ENCODE measurements at places on chromosomes 1 and 21.

DNA sequence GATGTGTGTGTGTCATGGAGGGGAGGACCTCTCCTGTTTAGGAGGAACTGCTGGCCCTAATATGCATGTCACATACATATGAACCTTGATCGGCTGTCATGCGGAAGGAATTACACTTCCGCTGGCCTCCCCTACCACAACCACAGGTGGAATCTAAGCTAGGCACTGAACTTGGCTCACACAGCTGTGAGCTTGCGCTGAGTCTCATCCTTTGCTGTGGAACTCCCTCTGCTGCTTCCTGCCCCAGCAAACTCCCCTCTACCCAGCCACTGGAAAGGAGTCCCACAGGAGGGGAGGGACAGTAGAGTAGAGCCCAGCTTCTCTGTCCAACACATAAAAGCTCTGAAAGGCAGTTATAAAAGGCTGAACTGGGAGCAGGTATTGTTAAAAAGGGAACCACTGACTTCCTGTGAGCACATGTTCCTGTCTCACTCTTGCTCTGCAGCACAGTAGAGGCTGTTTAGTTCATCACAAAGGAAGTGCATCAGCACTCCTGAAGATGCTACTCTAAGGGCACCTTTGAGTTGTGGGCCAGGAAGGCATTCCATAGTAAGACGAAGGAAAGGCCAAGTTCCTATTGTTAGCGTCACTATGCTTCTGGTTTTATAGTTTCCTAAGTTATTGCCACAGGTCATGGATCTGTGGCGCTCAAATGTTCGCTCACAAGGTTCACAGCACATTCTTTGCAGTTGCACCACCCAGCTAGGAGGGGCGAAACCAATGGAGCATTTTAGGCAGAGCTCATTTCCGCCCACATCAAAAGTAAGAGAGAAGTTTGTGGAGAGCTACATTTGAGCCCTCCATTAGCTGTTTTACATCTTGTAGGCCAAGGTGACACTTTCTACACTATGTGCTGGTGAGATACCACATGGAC, 17.7 kb upstream of the PTPRC start:
- no peaks in the 10 kb centered on the region for H3K27me3 ChIP-seq
- H3K27ac ChIP-seq: no peak overlapping the region
- no peaks in the 10 kb centered on the region for H3K36me3 ChIP-seq
- no peaks in the 10 kb centered on the region for H3K4me1 ChIP-seq

DNA sequence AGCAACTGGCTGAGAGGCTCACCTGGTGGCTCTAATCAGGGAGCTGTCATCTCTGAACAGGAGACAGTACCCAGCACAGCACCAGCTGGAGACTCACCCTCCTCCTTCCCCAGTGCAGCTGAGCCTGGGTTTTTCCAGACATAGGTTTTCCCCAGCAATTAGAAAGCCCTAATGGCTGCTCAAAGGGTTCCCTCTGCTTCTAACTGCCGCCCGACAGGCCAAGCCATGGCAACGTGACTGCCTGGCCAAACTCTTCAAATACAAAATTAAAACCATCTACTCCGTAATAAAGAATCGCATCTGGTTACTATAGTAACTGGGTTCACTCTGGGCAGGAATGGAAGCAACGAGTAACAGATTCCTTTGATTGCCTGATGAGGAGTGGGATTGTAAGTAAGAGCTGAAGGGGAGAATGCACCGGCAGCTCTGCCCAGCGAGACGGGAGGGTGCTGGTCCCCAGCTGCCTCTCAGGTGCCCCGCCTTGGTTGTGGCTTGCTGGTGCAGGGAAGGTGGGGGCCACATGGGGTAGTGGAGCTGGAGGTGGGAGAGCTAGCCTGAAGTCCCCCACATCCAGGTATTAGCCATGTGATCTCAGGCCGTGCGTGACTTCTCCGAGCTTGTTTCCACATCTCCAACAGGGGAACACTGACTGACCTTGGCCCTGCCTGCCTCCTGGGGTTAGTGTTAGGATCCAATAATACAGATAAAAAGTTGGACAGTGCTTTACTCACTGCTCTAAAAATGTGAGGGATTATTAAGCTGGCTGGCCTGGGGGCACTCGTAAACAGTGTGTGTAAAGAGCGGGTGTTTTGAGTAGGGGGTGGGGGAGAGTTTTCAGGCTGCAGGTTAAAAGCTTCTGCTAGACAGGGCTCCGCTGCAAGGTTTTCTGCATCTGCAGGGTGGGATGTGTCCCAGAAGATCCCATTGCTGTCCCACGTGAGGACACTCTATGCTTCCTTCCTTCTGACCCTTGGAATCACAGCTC, 94.2 kb downstream of the KCNN3 start:
- no peaks in the 10 kb centered on the region for H3K36me3 ChIP-seq
- no peak overlapping the region for H3K27ac ChIP-seq
- H3K4me1 ChIP-seq: no peaks in the 10 kb centered on the region
- H3K4me3 ChIP-seq: no peak overlapping the region

DNA sequence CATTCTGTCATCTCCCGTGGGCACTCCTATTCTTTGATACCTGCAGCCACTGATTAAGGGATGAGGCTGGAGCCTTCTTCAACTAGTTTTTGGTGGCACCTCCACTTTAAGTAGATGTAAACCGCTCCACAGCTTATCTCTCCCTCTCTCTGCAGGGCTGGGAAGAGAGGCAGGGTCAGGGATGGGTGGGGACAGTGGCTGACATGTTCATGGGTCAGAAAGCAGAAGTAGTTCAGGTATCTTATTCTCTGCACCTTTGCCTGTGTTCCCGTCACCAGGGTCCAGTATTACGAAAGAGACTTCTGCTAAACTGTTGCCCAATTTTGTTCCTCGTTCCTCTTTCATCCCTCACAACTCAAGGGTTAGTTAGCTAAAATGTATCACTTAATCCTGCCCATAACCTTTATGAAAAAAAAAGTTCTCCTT, 51.7 kb upstream of the EDEM3 start:
- H3K27ac ChIP-seq: no peak overlapping the region
- no peaks in the 10 kb centered on the region for H3K27me3 ChIP-seq
- no peaks in the 10 kb centered on the region for H3K36me3 ChIP-seq
- H3K4me3 ChIP-seq: no peak overlapping the region
- H3K4me1 ChIP-seq: no peaks in the 10 kb centered on the region

DNA sequence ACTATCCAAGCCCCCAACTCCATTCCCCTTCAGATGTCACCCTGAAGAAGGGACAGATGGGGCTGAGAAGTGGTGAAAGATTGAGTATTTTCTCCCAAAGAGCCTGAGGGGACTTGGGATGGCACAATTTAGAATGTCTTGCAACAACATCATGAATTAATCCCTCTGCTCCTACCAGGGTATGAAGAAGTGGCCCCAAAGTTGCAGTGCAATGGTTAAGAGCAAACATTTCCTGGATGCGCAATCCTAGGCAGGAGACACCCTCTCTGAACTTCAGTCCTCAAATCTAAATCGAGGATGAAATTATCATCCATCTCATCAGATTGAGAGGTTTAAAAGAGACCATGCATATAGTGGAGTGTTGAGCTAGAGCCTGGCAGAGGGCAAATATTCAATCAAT, 28.6 kb upstream of the CITED4 start:
- no peak overlapping the region for H3K4me3 ChIP-seq
- H3K27ac ChIP-seq: no peak overlapping the region
- H3K36me3 ChIP-seq: no peaks in the 10 kb centered on the region
- no peaks in the 10 kb centered on the region for H3K4me1 ChIP-seq
- no peak for DNase-seq
- H3K27me3 ChIP-seq: no peaks in the 10 kb centered on the region

- DNase-seq: no peak
- no peaks in the 10 kb centered on the region for H3K4me1 ChIP-seq
- H3K27me3 ChIP-seq: no peaks in the 10 kb centered on the region
- H3K36me3 ChIP-seq: no peaks in the 10 kb centered on the region
- no peak overlapping the region for H3K4me3 ChIP-seq
Measured at GRCh38 chr1:85411567-85412305, 53.2 kb downstream of the DDAH1 start.

DNA sequence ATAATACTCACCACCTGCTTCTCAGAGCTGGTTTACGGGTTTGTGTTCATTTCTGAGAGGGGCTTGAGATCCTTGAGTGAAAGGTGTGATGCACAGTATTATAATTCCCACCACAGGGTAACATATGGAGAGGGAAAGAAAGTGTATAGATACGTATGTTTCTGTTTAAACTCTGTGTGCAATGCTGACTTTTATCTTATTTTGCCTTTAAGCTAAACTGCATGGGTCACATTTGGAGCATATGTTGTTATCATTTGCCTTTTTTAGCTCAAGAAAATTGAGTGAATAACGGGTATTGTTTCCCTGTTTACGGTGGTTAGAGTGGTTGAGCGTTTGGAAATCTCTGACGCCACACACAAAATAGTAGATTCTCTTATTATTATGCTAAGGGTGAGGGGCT, 191.1 kb upstream of the NFIA start:
- no peak overlapping the region for H3K4me3 ChIP-seq
- no peaks in the 10 kb centered on the region for H3K4me1 ChIP-seq
- H3K36me3 ChIP-seq: no peaks in the 10 kb centered on the region
- DNase-seq: no peak
- no peaks in the 10 kb centered on the region for H3K27me3 ChIP-seq
- H3K27ac ChIP-seq: no peak overlapping the region

DNA sequence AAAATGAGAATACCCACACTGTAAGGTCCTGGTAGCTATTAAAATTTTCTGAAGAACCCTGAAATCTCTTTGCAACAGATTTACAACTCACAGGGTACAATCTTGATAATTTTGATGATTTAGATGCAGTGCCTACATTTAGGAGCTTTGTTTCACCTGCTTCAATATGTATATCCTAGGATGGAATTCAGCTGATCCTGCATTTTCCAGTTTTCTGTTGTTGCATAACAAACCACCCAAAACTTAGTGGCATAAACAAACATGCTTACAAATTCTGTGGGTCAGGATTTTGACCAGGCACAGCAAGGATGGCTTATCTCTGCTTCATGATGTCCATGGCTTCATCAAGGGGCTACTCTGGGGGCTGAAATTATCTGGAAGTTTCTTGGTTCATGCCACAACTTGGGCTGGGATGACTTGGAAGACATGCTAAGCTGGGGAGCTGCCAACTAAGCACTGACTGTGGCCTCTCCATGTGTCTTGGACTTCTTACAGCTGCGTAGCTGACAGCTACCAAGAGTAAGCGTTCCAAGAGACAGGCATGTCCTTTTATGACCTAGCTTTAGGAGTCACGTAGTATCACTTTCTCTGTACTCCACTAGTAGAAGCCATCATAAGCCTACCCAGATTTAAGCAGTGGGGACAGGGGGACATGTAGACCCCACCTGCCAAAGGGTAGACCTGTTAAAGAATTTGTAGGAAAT, 108.5 kb downstream of the CACHD1 start:
- H3K4me3 ChIP-seq: no peak overlapping the region
- no peak for DNase-seq
- H3K27me3 ChIP-seq: no peaks in the 10 kb centered on the region
- H3K36me3 ChIP-seq: no peaks in the 10 kb centered on the region

- DNase-seq: no peak
- no peaks in the 10 kb centered on the region for H3K36me3 ChIP-seq
- H3K4me3 ChIP-seq: peak overlapping the region; percentile 83
- no peaks in the 10 kb centered on the region for H3K27me3 ChIP-seq
Measured at GRCh38 chr1:226063977-226064815, 1.7 kb downstream of the H3-3A start.

GRCh38 chr1:245551536-245551935, 396.8 kb downstream of the KIF26B start:
- no peak overlapping the region for H3K27ac ChIP-seq
- DNase-seq: no peak
- H3K27me3 ChIP-seq: no peaks in the 10 kb centered on the region

DNA sequence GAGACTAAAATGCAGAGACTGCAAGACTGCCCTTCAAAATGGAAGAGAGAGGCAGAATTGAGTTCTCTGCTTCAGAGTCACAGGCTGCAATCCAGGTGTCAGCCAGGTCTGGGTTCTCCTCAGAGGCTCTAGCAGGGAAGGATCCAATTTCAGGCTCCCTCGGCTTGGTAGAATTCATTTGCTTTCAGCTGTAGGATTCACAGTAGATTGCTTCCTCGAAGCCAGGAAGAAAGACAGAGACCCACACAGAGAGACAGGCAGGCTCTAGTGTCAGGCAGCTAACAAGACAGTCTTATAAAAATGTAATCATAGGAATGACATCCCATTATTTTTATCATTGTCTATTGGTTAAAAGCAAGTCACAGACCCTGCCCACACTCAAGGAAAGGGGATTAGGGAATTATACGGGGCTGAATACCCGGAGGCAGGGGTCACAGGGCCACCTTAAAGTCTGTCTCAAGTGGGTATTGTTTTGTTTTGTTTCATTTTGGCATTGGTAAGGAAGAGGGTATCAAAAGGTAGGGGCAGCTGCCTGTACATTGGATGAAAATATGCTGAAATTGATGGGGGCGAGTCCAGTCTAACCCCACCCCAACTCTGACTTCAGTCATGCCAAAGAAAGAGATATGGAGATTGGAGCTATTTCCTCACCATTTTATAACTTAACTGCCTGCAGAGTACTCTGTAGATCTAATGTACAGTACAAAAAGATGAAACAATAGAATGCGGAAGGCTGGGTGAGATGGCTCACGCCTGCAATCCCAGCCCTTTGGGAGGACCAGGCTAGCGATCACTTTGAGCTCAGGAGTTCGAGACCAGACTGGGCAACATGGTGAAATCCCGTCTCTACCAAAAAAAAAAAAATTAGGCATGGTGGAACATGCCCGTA, 9.5 kb upstream of the TBCE start:
- H3K36me3 ChIP-seq: no peaks in the 10 kb centered on the region
- no peaks in the 10 kb centered on the region for H3K4me1 ChIP-seq
- no peaks in the 10 kb centered on the region for H3K27me3 ChIP-seq
- DNase-seq: no peak

DNA sequence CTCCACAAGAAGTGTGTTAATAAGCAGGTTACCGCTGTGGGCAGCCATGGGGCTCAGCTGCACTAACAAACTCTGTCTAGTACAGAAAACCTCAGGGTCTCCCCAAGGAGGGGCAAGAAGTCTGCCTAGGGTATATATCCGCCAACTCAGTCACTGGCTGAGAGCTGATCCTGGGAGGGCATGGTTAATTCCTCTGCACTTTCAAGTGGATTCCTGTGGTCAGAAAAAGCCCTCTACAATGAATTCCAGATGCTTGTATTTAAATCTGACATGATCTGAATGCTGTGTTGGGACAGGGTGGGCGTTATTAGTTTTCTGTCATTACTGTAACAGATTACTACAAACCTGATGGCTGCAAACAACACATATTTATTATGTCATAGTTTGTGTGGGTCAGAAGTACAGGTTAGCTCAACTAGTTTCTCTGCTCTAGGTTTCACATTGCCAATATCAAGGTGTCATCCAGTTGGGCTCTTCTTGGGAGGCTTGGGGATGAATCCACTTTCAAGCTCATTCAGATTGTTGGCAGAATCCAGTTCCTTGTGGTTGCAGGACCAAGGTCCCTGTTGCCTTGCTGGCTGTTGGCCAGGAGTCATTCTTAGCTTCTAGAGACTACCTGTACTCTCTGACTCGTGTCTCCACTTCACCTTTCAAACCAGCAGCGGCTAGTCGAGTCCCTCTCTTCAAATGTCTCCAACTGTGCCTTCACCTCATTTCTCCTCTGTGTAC, 8.0 kb upstream of the SELE start:
- H3K36me3 ChIP-seq: no peaks in the 10 kb centered on the region
- H3K4me1 ChIP-seq: peaks cover 4% of the 10 kb centered on the region
- no peaks in the 10 kb centered on the region for H3K27me3 ChIP-seq
- H3K27ac ChIP-seq: no peak overlapping the region
- no peak overlapping the region for H3K4me3 ChIP-seq

- no peaks in the 10 kb centered on the region for H3K4me1 ChIP-seq
- H3K27ac ChIP-seq: no peak overlapping the region
- no peaks in the 10 kb centered on the region for H3K27me3 ChIP-seq
Measured at GRCh38 chr1:167184081-167184480, 36.6 kb upstream of the POU2F1 start.

GRCh38 chr1:243489681-243490546, 234.1 kb downstream of the SDCCAG8 start:
- H3K27me3 ChIP-seq: no peaks in the 10 kb centered on the region
- peak overlapping the region; percentile 75 for H3K27ac ChIP-seq
- H3K4me1 ChIP-seq: no peaks in the 10 kb centered on the region

Data from breast epithelium (tissue), 4 donors.